ENCODE measurements at places on chromosomes 6 and 20.

DNA sequence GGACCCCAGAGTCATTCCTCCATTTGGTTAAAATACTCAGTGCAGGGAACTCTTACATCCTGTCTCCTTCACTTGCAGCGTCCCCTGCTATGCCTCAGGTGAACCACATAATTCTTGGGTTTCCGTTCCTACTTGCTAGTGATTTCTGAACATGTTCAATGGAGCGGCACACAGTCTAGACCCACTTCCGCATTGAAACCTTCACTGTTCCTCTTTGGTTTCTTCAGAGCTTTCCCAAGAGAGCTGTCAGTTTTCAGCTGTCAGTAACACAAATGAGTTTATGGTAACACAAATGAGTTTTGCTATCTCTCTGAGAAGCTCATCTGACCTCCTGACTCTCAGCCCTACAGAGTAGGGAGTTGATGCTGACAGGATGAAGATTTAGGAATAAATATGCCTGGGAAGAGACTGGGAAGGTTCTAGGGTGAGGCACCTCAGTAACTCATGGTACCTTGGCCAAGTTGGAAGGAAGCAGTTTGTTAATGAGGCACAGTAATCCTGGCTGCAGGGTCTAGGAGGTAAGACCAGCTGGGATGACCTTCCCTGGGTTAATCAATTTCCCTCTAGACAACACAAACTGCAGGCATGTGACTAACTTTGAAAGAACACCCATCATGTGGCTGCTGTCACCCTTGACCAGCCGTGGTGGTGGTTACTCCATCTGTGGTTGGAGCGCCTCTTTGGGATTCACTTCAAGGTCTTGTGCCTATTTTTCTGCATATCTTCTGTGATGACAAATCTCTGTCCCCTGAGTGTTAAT lies 5.4 kb downstream of the SYS1 start:
- DNase-seq: peak; percentile 55

DNA sequence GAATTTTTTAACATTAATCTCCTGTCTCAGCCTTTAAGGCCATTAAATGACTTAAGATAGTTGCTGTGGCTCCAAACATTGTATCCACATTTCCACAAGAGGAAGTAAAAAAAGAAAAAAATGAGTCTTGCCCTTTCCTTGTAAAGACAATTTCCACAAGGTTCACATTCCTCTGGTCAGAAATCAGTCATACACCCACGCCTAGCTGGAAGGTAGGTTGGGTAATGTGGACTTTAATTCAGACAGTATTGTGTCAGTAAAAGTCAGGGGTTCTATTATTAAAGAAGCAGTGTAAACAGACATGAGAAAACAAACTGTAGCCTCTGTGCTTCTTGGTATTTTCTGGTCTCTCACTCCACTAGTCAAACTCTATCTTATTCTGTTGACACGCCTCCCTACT lies 682.0 kb downstream of the GRIK2 start:
- DNase-seq: no peak

GRCh38 chr20:21640556-21640955 lies 64.9 kb upstream of the PAX1 start:
- DNase-seq: no peak

GRCh38 chr6:13253272-13253671 lies 75.1 kb downstream of the TBC1D7 start:
- DNase-seq: no peak

DNA sequence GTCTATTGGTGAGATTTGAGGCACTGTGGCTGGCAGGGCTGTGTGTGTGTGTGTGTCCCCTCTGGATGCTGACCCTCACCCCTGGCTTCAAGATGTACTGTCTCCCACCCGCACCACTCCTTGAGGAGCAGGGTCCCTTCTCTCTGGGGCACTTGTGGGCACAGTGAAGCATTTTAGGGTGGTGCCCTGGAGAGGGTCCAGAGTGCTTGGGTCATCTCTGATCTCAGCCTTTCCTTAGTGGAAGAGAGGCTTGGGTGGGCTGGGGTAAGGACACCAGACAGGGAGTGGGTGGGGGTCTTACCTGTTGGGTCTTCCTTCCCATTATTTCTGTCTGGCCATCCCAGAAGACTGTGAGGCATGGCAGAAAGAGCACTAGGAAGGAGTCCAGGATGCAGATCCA lies 66.1 kb downstream of the EFCAB8 start:
- DNase-seq: no peak

DNA sequence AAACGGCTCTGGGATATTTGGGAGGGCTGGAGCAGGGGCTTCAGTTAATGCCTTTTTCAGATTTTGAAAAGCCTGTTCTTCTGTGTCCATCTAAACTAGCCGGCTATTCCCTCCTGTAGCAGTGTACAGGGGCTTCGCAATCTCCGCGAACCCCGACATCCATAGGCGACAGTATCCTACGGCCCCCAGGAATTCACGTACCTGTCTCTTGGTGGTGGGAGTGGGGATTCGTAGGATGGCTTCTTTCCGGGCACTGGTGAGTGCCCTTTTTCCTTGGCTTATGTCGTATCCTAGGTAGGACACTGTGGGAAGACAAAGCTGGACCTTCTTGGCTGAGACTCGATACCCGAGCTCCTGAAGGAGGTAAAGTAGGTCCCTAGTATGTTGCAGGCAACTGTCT lies 153.1 kb downstream of the TRIM27 start:
- no peak for DNase-seq

GRCh38 chr6:37643851-37644672 lies 53.6 kb downstream of the MDGA1 start:
- no peak for DNase-seq

DNA sequence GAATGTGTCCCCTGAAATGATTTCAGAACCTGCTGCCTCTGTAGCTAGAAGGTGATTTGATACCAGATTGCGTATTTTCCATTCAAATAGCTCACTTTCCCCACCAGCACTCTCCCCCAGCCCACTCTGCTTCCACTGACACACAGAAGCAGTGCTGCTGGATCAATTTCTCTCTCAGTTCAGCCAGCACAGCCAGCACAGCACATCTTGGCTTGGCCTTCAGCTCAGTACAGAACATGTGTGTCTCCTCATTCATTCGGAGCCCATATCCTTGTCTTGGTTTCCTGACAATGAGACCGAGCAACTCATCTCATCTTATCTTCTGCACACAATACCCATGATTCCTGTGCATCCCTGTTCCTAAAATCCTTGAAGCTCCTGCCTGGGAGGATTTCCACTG lies 33.8 kb upstream of the CD83 start:
- no peak for DNase-seq

DNA sequence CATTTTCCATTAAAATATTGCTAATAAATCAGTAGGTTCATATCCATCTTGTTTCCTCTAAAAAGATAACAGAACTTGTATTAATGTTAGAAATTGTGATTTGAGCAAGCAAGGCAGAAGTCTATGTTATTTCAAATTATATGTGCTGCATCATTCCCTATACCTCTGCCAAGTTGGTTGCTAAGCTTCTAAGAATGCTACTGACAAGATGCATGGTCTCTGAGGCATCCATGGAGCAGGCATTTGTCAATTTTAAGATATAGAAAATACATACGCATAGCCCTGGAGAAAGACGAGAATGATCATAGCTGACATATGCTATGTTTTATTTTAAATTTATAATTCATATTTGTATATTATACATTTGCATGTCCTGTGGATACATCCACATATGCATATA lies 168.3 kb upstream of the THEMIS start:
- no peak for DNase-seq

DNA sequence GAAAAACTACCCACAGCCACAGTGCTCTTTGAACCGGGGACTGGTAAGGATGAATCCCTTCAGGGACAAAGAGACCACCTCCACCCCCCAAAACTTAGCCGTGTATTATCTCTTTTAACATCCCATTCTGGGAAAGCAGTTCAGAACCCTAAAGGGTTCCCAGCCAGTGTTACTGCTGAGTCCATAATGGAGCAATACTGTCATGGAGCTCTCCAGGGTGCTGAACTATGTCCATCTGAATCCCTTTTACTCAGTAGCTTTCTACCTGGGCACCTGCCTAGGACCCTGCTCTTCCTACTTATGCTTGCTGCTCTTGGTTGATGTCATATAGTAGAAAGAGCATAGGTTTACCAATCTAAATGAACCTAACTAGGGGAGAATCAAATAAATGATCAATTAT lies 22.3 kb upstream of the SAYSD1 start:
- DNase-seq: no peak

GRCh38 chr6:80527552-80528052 lies 421.1 kb downstream of the BCKDHB start:
- DNase-seq: no peak

GRCh38 chr6:12957321-12958051 lies 240.9 kb downstream of the PHACTR1 start:
- DNase-seq: peak; percentile 89

DNA sequence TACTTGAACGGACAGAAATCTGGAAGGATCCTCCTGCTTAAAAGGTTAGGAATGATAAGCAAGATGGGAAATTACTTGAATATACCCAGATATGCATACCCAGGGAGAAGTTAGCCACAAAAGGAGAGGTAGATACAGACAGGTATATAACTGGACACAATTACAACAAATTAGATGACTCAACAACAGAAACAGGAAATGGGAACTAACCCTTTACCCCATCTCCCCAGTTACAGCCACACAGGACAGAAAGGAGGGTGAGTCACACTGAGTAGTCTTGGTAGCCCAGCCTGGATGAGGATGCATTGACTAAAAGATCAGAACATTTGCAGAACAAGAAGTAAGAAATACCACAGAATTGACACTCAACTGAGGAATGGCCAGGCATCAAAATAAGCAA lies 61.2 kb downstream of the C6orf52 start:
- no peak for DNase-seq

- DNase-seq: no peak
These were observed 136.1 kb downstream of the ANKRD60 start for GRCh38 chr20:58092353-58092752.

- DNase-seq: peak; percentile 97
These were observed at the start of gene ZNF184 for GRCh38 chr6:27472617-27473400. ZNF184 (minus strand) TSS chr6:27473105; CDS start chr6:27472294, 811 bp downstream.

- no peak for DNase-seq
These were observed 27.6 kb downstream of the VTA1 start for GRCh38 chr6:142174703-142175102.

DNA sequence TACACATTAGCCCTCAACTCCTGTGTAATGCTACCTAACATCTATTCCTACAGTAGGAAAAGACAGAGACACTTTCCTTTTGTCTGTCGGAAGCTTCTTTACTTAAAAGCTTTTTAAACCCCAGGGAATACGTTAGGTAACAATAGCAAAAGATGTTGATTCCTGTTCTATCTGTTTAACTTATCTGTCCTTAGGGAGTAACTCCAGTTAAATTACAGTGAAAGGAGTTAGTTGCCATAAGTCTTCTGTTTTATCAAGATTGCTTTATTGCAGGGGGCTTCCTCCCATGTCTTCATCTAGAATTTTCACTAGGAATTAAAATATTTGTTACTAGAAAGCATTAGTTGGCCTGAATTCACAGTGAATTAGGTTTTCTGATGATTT lies 26.2 kb downstream of the TOP1 start:
- DNase-seq: no peak

- no peak for DNase-seq
These were observed 131.3 kb upstream of the B3GAT2 start for GRCh38 chr6:71088166-71088565.

Data from Ammon's horn (tissue), 1 donor.